ENCODE measurements at places on chromosomes 11 and 22. TPM values are rescaled to one million over a fixed set of nuclear protein-coding genes. Genes with fewer than 3 reads are reported as not detected.

Gene APOL4
- 0.67 TPM for total RNA-seq

Gene PRODH
- 0.56 TPM for total RNA-seq

Gene UBQLNL
- not detected for total RNA-seq

Gene KCNE3
- not detected for total RNA-seq

Gene RIBC2
- total RNA-seq, result 9.4 TPM

GRCh38 chr11:115674176-115674936 lies 170.1 kb upstream of the CADM1 start:
- no peak for DNase-seq

DNA sequence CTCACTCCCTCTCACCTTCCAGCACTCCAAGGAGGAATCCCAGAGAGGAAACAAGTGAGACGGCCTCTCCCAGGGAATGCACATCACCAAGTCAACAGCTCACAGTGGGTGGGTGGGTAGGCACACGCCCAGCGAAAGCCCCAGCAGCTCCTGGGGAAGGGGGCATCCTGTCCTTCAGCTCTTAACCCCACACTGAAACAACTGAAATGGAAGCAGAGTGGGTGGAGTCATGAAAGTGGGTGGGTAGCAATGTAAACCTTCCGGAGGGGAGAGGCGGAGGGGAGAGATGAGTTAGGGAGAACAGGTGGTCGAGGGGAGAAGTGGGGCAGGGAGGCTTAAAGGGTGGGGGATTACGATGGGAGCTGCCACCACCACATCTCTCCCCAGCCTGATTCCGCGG lies 5.4 kb downstream of the MCHR1 start:
- DNase-seq, result no peak

DNA sequence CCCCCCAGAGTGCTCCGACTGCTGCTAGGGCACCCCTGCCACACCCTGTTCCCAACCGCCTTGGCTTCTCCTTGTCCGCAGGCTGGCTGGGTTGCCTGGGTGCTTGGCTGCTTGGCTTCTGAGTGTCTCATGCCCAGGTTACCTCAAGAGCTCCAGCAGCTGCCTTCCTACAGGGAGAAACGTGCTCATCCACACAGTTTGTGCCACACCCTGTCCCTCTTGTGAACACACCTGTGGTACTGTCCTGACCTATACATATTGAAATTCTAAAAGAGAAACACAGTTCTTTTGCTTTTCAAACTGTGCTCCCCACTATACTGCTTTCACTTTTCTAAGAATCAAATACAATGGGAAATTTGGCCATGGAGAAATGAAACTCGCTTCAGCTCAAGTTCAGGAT lies 191.4 kb downstream of the DBX1 start:
- no peak for DNase-seq

GRCh38 chr11:95284057-95285052 lies 53.4 kb upstream of the SESN3 start:
- no peak for DNase-seq

DNA sequence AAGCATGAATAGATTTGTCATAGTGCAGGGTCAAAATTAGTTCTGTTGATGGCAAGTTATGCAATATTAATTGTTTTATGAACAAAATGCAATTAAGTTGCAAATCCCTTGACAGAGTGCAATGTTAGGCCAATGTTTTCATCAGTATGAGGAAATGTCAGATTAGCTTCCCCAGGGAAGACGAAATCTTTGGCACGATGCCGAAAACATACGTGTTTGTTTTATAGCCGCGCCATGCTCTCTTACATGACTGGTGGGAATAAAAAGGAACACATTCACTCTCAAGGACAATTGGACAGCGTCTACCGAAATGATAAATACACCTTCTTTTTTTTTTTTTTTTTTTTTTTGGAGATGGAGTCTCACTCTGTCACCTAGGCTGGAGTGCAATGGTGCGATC lies 27.0 kb downstream of the MFNG start:
- DNase-seq, result no peak

DNA sequence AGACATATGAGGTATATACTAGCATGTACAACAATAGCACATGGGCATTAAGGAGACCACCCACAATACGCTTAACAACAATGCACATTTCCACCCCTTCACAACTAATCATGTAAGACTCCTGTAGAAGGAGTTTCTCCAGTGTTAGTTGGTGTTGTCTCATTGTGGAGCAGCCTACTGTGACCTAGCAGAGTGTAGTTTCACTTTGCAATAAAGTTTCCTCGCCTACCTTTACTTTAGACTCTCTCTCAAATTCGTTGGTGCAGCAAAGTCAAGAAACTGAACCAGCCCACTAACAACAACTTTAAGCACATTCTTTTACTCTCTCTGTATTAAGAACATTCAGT lies 863.6 kb downstream of the FAM181B start:
- DNase-seq, result no peak

DNA sequence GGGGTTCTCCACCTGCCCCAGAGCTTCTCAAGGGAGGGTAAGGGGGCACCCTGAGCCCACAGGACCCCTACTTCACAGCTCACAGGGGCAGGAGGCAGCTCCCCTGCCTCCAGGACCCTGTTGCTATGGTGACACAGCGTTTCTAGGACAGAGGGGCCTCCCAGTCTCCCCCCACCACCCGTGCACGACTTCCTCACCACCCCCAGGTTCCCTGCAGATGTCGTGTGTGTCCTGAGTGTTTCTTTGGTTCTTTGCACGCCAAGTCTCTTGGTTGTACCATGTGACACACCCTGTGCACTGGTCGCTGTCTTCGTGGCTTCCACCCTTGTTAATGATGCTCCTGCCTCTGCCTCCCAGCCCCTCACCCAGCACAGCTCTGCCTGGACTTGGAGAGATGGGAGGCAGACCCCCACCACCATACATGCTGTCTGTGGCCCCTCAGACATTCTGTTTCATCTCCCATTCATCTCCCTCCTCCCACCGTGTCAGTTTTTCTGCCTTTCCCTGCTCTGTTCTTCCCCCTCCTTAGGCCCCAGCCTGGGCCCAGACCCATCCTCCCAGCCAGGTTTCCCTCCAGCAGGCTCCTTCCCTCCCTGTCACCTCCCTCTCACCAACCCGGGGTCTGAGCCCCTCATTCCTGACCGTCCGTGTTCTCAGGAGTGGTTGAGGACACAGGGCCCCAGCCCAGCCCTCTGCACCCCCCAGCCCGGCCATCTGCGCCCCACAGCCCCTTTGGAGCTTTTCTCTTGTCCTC lies 24.5 kb upstream of the RAB1B start:
- no peak for DNase-seq

DNA sequence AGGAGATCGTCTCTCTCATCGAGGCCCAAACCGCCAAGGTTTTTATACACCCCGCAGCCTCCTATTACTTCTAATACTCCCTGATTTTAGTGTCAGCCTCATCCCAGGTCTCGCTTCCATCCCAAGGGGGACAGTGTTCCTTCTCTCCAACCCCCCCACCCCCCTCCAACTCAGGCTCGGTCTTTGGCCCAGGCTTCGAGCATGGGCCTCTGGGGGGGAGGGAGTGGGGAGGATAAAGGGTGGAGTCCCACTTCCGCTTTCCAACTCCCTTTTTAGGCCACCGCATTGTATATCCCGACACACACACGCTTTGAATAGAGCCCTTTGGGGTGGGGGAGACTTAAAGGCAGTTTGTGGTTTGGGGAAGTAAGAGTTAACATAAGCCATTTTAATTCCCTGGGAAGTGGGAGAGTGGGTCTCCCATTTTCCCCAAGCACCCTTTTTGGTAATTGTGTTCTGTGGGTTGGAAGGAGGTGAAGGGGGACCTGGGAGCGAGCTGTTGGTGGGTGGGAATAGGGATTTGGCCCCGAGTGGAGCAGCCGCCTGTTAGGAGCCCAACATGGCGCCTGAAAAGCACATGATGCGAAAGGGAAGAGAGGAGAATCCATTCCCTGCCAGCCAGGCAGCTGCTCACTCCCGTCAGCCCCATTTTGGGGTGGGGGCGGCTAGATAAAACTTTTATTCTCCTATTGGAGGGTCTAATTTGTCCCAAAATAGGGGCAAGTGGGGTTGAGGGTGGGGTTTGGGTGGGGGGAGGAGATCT lies 844 bp downstream of the PCF11 start:
- peak; percentile 67 for DNase-seq

DNA sequence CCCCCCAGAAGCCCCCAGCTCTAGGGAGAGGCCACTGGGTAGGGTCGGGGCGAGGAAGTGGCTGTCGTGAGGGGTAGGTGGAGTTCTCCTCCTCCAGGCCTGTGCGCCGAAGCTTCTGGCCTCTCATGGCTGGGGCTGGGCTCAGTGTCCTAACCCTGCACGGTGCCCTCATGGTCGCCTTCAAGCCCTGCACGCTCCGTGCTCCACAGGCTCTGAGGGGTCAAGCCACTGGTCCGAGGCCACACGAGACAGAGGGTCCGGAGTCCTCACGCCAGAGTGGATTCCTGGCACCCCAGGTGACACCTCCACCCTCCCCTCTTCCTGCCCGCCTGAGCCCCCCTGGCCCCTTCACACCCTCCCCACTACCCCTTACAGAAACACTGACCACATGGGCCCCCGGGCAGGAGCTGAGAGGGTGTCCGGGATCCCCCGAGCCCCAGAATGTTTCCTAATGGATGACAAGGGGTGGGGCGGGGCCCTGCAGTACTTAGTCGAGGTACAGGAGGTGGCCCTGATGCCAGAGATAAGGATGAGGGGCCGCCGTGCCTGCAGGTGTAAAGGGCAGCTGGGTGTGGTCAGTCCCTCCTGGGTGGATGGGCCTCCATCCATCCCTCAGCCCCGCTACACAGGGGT lies 997 bp upstream of the CDHR5 start:
- DNase-seq, result no peak

DNA sequence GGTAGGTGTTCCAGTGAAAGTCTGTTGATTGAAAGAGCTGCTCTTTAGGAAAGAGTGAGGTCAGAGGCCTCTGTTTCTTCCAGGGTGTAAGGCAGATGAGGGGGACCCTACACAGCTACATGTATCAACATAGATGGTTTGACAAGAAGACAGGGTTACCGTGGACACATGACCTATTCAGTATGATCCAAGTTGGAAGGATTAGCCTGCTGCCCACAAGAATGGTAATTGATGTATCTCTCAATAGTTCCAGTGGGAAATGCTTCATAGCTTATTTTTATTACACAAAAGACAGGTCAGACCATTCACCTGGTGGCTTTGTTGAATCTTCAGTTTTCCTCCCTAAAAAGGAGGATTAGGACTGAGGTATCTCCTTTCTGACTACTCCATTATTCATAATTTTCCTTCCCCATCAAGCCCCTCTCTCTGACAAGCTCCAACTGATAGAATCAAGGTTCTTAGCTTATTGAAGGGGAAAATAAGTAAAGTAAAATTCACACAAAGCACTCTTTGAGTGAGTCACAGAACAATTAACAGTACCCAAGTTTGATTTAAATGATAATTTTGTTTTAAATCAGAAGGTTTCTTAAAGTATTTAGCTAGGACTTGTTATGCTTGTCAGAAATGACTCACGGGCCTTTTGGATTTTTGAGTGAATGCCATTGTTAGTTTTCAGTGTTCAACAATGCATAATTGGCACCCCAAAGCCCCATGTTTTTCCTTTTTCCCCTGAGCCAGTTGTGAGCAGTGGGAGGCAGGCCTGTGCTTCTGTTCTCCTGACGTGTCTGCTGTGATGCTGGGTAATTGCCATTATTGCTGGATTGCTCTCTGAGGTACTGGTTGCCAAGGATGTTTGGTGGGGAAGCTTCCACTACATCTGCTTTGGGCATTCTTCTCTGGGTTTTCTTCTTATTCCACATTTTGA lies 373.2 kb downstream of the DDX10 start:
- DNase-seq, result no peak

- DNase-seq, result no peak
Measured at GRCh38 chr11:134783234-134783633, 371.2 kb upstream of the B3GAT1 start.

DNA sequence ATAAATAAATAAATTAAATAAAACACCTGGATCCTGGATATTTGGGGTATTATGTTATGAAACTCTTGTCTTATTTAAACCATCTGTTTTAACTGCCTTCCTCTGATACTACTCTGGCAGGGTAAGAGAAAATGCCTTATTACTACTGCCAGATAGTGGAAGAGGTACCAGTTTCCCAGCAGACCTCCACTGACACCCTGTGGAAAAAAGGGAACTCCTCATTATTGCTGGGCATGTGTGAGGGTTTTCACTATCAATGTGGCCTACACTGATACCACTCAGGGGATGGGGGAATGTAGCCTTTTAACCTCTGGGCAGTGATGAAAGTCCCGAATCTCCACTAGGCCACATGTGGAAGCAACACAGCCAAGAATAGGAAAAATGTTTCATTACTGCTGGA lies 121.0 kb downstream of the LUZP2 start:
- no peak for DNase-seq

GRCh38 chr11:37926772-37927171 lies 1328.7 kb upstream of the RAG2 start:
- no peak for DNase-seq

GRCh38 chr22:25758316-25758715 lies 16.3 kb downstream of the MYO18B start:
- no peak for DNase-seq

DNA sequence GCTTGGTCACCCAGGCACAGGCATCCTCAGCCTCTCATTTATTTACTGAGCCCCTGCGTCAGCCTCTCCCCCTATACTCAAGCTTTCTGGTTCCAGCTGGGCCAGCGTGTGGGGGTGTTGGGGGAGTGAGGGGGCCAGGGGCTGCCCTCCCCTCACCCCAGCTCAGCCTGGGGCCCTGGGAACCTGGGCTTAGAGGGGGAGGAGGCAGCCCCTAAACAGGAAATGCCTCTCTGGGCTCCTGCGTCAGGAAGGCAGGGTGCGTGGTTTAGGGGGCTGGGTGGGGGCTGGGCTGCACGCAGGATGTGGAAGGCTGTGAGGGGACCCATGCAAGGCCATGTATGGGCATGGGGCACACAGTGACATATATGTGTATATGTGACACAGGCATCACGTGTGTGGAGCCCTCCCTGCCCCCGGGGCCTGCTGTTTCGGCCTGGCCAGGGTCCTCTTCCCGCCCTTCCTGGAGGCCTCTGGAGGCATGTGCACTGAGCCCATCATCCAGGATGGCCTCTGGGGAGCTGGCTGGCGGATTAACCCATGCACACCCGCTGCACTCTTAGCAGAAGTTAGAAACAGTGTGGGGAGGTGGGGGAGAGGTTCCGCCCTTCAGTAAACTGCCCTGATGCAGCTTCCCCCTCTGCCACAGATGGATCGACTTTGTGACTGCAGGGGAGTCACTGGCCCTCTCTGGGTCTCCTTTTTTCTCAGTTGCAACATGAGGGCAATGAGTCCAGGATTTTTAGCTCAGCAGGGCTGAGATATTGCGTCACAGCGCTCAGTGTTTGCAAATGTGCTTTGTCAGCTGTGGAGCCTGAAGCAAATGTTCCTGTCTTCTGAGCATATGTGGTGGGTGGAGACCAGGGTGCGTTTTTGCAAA lies 1.1 kb upstream of the CD248 start:
- DNase-seq, result peak; percentile 47

DNA sequence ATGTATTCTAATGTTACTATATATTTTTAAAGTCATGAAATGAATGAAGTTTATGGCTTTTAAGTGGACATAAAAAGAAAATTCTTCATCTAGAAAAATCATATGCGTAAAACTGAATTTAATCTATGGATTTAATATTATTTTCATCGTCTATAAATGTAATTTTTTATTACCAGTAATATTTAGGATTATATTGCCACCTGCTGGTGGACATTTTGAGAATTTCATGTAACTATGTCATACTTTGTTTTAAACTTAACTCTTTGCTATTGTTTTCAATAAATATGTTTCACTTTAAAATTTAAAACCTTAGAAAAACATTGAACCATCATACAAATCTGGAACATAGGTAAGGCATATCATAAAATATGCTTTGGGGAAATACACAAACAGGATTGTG lies 66.5 kb upstream of the CEP126 start:
- DNase-seq, result no peak

GRCh38 chr22:44683237-44683636 lies 18.8 kb upstream of the PRR5 start:
- peak; percentile 79 for DNase-seq

Data from activated CD4-positive, alpha-beta memory T cell treated with anti-CD3 and anti-CD28 coated beads for 36 hours (primary cell).